ENCODE measurements at places on chromosomes 11 and 22. TPM values are rescaled to one million over a fixed set of nuclear protein-coding genes. Genes with fewer than 3 reads are reported as not detected.

ANKK1 gene
- total RNA-seq, result not detected

KDM4E gene
- total RNA-seq, result not detected

TUBGCP6 gene
- 10.8 TPM for total RNA-seq

TRIM51 gene
- not detected for total RNA-seq

- H3K4me1 ChIP-seq, result no peaks in the 10 kb centered on the region
- H3K36me3 ChIP-seq, result no peaks in the 10 kb centered on the region
- no peaks in the 10 kb centered on the region for H3K27me3 ChIP-seq
- H3K4me3 ChIP-seq, result no peak overlapping the region
- no peak for DNase-seq
Observed at GRCh38 chr22:38828191-38828590, 15.6 kb downstream of the NPTXR start.

DNA sequence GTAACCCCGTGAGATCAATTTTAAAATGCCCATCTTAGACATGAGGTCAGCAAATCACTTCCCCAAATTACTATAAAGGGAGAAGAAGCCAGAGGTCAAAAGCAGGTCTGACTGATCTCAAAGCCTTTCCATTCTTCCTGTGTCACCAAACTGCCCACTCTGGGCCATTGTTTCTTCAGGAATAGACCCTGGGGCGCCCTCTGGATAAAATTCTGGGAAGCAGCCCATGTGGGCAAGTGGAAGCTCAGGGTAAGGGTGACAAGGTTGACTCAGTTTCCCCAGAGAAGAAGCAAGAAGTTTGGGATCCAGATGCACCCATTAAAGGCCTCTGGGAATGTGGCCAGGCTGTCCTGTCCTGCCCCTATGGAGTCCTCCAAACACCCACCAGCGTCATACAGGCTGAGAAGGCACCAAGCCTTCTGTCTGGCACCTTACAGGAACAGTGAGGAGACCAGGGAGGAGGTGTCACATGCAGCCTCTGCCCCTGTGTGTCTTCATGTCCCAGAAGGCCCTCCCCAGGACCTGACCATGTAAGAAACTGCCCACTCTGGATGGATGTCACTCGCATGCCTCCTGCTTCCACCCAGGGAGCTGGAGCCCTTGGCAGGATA, 50.1 kb downstream of the CHST1 start:
- H3K27ac ChIP-seq, result no peak overlapping the region
- no peaks in the 10 kb centered on the region for H3K36me3 ChIP-seq
- H3K27me3 ChIP-seq, result no peaks in the 10 kb centered on the region
- DNase-seq, result no peak

GRCh38 chr22:29310065-29310862, 3.8 kb downstream of the GAS2L1 start:
- H3K36me3 ChIP-seq, result peaks cover 2% of the 10 kb centered on the region
- H3K4me1 ChIP-seq, result peaks cover 17% of the 10 kb centered on the region
- no peak overlapping the region for H3K4me3 ChIP-seq
- H3K27me3 ChIP-seq, result peaks cover 22% of the 10 kb centered on the region

- no peak overlapping the region for H3K4me3 ChIP-seq
- no peaks in the 10 kb centered on the region for H3K27me3 ChIP-seq
- no peak overlapping the region for H3K27ac ChIP-seq
- H3K36me3 ChIP-seq, result no peaks in the 10 kb centered on the region
- peaks cover 3% of the 10 kb centered on the region for H3K4me1 ChIP-seq
Observed at GRCh38 chr11:126547691-126548090, 192.2 kb downstream of the ST3GAL4 start.

DNA sequence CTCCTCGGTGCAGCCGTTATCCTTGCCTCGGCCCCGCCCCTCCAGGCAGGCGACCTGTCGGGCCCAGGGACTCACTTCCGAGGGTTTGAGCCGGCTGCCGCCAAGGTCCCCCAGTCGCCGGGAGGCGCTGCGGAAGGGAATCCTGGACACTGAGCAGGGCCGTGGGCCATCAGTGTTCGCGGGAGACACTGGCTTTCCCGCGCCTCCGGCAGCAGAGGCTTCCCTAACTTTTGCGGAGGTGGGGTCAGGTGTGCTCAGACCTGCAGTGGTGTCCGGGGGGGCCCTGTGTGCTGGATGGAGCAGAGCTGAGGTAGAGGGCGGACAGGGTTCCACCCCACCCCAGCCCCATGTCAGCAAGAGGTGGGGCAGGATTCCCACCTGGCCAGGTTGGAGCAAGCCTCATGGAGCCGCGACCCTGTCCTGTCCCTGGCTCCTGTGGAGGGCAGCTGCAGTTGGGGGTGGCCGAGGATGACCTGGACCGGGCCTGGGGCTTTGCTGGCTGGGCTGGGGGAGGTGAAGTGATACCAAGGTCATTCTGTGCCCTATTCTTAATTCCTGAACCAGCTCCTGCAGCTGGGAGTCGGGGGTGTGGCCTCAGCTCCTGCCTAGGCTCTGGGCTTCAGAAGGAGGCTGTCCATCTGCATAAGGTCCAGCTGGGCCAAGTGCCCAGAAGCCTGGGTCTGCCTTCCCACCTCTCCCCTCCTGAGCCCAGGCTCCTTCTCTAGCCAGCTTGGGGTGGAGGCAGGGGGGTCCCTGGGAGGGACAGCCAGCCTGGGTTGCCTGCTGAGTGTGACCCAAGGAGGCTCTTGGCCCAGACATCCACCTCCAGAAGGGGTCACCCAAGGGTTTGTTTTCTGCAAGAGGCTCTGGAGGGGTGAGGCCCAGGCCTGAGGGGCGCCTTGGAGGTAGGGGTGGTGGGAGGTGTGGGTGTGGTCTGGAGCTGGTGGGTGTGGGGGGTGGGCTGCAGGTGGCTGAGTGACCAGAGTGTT, 8.4 kb downstream of the TSPAN4 start:
- no peak overlapping the region for H3K4me3 ChIP-seq
- no peaks in the 10 kb centered on the region for H3K27me3 ChIP-seq
- no peak for DNase-seq
- H3K4me1 ChIP-seq, result peaks cover 24% of the 10 kb centered on the region
- no peak overlapping the region for H3K27ac ChIP-seq
- peaks cover 12% of the 10 kb centered on the region for H3K36me3 ChIP-seq

- no peak overlapping the region for H3K4me3 ChIP-seq
- H3K4me1 ChIP-seq, result peaks cover 10% of the 10 kb centered on the region
- no peaks in the 10 kb centered on the region for H3K36me3 ChIP-seq
- H3K27me3 ChIP-seq, result no peaks in the 10 kb centered on the region
- no peak overlapping the region for H3K27ac ChIP-seq
Observed at GRCh38 chr11:124747406-124748099, 4.5 kb downstream of the VSIG2 start.

- no peaks in the 10 kb centered on the region for H3K4me1 ChIP-seq
- no peak overlapping the region for H3K4me3 ChIP-seq
- no peak overlapping the region for H3K27ac ChIP-seq
Observed at GRCh38 chr11:128837627-128838026, 29.5 kb downstream of the KCNJ1 start.

DNA sequence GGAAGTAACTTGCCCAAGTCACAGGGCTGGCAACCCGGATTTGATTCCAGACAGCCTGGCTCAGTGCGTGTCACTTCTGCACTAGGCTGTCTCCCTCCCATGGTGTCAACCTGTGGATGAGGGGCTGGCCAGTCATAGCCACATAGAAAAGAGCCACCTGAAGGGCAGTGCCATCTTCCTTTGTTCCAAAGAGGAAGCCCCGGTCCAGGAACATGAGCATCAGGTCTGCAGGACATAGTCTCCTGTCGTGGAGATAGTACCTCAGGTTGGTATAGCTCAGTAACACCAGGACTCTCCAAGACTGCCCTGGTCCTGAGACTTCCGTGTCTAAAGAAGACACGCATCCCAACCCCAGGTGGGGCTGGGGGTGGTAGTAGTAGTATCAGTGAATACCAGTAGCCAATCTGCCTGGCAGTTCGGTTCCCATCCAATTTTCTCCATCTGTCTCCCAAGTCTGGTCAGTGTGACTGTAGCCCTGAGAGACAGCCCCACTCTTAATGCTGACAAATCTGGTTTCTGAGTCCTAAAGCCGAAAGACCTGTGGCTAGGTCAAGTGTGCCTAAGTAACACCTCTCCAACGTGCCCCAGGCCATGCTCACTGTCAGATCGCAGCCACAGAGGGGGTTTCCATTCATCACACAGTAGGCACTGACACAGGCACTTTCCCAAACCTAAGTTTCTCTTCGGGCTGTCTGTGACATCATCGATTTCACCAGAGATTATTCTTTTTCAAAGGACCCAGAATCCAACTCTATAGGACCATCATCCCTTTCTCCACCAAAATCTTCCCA, 33.1 kb downstream of the C11orf58 start:
- H3K27me3 ChIP-seq, result peaks cover 54% of the 10 kb centered on the region
- no peaks in the 10 kb centered on the region for H3K36me3 ChIP-seq
- no peak overlapping the region for H3K27ac ChIP-seq
- H3K4me3 ChIP-seq, result no peak overlapping the region
- H3K4me1 ChIP-seq, result no peaks in the 10 kb centered on the region
- no peak for DNase-seq

DNA sequence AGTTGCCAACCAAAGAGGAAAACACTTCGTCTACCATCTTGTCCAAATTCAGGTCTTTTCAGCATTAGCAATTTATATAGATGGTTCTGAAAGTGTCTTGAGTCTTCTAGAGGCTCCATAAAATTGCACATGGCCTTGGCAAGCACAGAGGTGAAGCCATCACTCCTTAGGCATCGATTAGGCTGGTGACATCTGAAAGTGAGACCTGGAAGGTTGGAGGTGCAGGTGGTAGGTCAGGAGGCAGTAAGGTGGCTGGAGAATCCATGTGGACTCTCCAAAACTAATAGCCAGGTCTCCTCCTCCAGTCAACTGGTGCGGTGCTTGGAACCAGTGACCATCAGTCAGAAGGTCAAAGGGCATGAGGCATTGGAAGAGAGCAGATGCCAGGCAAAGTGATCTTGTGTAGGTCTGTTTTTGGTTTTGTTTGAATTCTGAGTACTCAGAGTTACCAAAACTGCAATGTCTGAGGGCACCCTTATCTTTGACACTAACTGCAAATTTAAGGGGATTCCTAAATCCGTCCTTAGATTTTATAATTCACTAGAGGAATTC, 6.6 kb upstream of the APOL2 start:
- H3K4me1 ChIP-seq, result no peaks in the 10 kb centered on the region
- H3K36me3 ChIP-seq, result no peaks in the 10 kb centered on the region
- no peak overlapping the region for H3K4me3 ChIP-seq
- no peaks in the 10 kb centered on the region for H3K27me3 ChIP-seq
- no peak for DNase-seq

DNA sequence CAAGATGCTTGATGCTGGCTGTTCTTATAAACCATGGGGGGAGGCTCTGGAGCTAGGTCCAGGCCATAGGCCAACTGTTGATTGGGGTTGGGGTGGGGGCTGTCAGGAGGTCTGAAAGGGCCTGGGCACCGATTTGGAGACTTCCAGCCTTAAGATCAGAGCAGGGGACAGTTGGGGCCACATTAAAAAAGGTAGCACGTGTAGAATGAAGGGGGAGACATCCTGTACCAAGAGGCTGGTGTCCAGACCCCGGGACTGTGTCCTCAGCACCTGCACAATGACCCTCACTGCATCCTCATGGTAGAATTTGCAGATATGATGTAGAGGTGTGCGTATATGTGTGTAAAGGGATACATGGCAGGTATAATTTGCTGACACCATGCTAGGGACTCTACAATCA, 12.4 kb upstream of the TBX1 start:
- no peak overlapping the region for H3K4me3 ChIP-seq
- H3K4me1 ChIP-seq, result peaks cover 9% of the 10 kb centered on the region
- no peak for DNase-seq
- no peaks in the 10 kb centered on the region for H3K36me3 ChIP-seq
- H3K27ac ChIP-seq, result no peak overlapping the region

GRCh38 chr11:32894149-32894827, 1.7 kb downstream of the QSER1 start:
- H3K4me1 ChIP-seq, result no peaks in the 10 kb centered on the region
- peak; percentile 82 for DNase-seq
- H3K27me3 ChIP-seq, result no peaks in the 10 kb centered on the region
- peak overlapping the region; percentile 58 for H3K27ac ChIP-seq
- no peaks in the 10 kb centered on the region for H3K36me3 ChIP-seq
- peak overlapping the region; percentile 79 for H3K4me3 ChIP-seq
